ENCODE measurements at places on chromosomes 2 and 18. TPM values are rescaled to one million over a fixed set of nuclear protein-coding genes. Genes with fewer than 3 reads are reported as not detected.

UGT1A5 gene
- not detected for polyA plus RNA-seq

DNA sequence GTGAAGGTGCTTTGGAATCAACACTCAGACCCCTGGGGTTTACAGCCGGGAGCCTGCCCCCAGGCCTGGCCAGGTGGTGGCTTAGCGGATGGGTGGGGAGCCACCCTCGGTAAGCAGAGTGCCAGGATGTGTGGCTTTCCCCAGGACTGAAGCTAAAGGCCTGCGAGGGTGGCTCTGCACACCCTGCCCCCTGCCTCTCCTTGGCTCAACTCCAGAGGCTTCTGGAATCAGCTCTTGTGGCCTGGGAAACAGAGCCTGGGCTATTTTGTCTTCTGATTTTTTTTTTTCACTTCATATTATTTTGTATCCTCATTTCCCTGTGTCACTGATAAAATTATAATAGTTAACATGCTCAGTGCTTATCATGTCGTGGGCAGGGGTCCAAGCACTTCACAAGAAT is 79.8 kb downstream of the RHOB start:
- DNase-seq, result peak; percentile 20

DNA sequence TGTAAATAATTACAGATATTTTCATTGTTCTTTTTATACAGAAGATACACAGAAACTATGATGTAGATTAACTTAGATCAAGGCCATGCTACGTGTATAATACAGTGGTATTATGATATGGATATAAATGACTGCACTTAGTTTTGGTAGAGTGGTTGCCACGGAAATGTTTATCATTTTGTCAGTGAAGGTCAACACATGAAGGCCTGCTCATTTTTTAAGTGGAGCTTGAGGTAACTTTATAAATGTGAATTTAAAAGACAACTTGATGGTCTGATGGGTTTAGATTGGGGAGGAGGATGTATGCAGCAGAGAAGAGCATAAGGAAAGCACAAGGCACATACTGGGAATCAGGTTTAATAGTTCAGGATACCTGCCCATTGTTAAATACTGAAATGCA is 14.4 kb upstream of the BBS5 start:
- no peak for DNase-seq

DNA sequence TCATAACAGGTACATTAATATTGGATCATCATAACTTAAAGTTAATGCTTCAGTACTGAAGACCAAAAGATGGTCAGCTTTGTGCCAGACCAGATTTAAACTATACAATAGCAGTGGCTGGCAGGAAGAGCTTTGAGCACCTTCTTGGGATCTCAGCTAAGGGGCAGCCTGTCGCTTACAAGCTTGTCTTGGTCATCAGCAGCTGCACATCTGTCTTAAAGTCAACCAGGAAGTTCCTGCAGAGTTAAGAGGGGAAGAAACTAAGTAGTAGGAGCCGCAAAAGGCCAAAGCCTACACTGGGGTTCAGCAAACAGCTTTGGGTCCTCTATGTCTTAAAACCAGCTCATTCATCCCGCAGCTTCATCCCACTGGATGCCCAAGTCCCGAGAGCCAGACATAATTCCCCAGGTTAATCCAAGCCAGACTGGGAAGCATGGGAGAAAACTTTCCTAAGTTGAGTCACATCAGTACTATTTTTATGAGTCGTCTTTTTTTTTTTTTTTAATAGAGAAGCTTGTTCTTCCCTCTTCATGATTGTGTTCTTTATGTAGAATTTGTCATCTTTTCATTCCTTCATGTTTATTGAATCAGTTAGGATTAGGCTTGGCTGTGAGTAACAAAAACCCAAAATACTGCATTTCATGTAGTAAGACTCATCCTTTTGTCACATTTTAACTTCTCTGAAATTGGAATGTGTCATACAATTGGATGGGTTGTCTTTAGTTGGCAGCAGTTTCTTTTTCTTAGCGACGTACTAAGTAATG is 59.3 kb downstream of the SERTAD2 start:
- DNase-seq, result no peak

- DNase-seq, result peak; percentile 56
Observed at GRCh38 chr2:231795525-231796327, 9.5 kb downstream of the COPS7B start.

- DNase-seq, result no peak
Observed at GRCh38 chr2:95061601-95062183, 36.2 kb downstream of the MAL start.

GRCh38 chr2:16130541-16130880 is 190.2 kb downstream of the MYCN start:
- DNase-seq, result no peak

DNA sequence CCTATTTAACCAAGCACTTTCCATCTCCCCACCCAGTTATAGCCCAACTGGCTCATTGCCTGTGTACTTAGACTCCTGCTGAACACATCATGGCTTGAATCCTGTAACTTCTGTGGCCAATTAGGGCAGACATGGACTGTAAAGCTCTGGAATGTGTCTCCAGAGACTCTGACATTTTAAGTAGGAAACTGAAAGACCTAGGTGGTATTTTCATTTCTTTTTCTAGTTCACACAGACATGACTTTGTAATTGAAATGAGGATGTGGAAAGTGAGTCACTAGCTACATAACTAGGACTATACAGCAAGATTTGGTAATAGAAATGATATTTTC is 12.2 kb downstream of the DOK1 start:
- DNase-seq, result peak; percentile 94

- DNase-seq, result no peak
Observed at GRCh38 chr18:30601541-30601940, 441.0 kb downstream of the DSC3 start.

GRCh38 chr2:8219096-8219495 is 462.8 kb upstream of the ID2 start:
- DNase-seq, result no peak

- no peak for DNase-seq
Observed at GRCh38 chr18:3162181-3162580, 57.6 kb downstream of the MYOM1 start.

- no peak for DNase-seq
Observed at GRCh38 chr2:15936277-15937104, 3.9 kb upstream of the MYCN start.
